ENCODE measurements at places on chromosomes 5 and 9.

- no peak for DNase-seq
Observed at GRCh38 chr9:136206602-136207275, 1.8 kb upstream of the LHX3 start.

GRCh38 chr9:111148052-111149017 lies 110.1 kb upstream of the LPAR1 start:
- DNase-seq = peak; percentile 40

DNA sequence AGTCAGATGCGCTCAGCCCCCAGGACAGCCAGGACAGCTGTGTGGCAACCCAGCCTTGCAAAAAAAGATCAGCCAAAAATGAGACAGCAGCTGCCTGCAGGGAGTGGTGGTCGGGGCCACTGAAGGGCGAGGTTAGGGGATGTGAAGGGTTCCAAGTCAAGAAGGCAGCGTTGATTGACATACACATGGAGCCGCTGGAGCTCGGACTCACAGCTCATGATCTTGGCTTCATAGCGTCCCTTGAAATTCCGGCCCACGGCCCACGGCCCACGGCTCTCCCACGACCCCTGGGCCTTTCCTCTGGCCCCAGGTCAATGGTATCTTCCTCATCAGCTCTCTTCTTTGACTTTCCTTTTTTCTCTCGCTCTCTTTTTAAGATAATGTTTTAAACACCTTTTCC lies 390.0 kb upstream of the IRX4 start:
- DNase-seq = no peak

GRCh38 chr9:124007565-124008302 lies 3.8 kb upstream of the LHX2 start:
- DNase-seq = no peak

DNA sequence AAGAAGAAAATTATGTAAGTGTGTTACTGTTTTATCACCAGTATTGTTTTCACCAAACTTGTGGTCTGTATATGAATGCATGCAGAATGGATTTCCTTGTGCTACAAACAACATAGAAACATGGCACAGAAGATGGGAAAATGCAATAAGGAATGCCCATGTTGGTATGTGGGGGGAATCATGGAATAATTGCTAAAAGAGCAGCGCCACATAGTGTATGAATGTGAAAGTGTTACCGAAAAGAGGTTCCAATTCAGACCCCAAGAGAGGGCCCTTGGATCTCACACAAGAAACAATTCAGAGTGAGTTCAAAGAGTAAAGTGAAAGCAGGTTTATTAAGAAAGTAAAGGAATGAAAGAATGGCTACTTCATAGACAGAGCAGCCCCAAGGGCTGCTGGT lies 26.4 kb upstream of the TYRP1 start:
- DNase-seq = no peak

GRCh38 chr9:129412814-129413536 lies 207.9 kb downstream of the C9orf50 start:
- DNase-seq = peak; percentile 85

DNA sequence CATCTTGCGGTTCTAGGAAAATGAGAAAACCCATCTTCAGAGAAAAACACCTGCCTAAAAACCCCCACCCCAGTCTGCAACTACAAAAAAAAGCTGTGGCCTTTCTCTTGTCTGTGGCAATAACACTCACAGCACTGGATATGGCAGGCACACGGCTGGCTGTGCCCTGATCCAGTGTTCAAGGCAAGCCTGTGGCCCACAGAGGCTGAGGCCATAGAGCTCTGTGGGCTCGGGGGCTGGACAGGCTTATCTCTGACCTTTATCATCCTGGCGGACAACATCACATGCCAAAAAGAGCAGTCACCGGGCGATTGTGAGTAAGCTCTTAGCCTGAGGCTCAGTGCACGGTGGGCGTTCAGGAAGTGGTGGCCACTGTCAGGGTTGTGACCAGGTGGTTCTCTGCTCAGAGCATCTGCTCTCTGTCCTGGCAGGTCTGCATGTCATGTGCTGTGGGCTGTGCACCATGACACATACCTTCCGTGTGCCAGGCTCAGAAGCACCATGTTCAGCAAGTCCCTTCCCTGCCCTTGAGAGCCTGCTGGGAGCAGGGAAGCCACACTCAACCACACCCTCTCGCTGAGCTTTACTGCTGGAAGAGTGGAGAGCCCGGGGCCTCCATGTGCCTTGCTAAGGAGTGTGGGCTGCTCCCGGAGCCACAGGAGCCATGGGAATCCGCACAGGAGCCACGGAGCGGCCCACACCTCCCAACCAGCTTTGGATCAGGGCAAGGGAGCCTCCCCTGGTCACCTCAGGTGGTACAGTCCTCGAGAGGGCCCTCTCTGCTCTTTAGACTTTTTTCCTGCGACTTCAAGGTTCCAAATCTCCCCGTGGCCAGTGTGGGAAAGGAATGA lies 34.6 kb upstream of the WDR38 start:
- DNase-seq = peak; percentile 13

- DNase-seq = no peak
Observed at GRCh38 chr5:91174396-91174795, 208.7 kb downstream of the ARRDC3 start.

DNA sequence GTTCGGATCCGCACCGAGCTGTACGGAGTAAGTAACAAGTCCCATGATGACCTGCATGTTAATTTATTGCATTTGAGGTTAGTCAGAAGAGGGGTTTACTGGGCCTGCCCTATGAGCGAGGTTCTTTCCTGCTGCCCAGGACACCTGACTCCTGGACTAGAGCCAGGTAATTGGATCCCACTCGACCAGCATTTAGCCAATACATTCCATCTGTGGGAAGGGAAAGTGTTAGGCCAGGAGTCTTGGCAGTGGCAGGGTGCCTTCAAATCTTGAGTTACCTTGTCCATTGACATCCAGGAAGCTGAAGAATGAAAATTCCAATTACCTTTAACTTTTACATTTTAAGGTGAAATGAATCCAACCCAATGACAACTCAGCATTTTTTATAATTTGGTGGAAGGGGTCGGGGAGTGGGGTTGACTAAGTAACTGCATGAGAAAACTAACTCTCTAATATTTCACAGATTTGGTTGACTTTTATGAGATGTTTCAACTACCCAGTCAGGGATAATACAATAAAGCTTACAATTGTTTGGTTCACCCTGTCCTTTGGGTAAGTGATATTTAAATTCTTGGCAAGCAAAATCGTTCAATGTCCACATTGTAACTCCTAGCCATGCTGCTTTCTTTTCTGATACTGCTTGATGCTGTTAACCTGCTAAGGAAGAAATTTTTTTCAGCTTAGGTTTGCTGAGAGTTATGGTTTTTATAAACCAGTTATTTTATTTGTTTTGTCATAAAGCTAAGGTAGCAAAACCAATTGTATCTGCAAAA lies 111.6 kb upstream of the IQGAP2 start:
- DNase-seq = no peak

Measured in suppressor macrophage treated with lipopolysaccharide for 4 hours (primary cell).